Large intestine (tissue), 12 donors: ENCODE measurements at places on chromosomes 5 and 9. TPM values are rescaled to one million over a fixed set of nuclear protein-coding genes. Genes with fewer than 3 reads are reported as not detected.

DNA sequence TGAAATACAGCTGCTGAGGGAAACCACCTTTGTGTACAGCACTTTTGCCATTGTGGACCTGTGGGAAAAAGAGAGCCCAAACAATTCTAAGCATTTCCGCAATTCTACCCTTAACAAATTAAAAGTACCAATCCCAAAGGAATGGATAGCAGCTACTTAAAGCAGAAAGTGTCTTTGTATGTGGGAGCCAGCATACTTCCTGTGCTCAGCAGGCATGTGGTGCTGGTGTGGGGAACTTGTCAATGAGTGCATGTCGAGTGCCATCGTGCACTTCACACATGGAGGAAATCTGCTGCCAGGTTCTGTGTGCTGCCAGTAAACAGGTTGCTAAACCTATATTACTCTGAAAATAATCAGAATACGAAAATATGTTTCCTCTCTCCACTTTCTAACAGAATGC is 399.0 kb downstream of the LRRC70 start:
- H3K4me1 ChIP-seq: no peaks in the 10 kb centered on the region
- no peaks in the 10 kb centered on the region for H3K27me3 ChIP-seq
- no peak for DNase-seq
- H3K27ac ChIP-seq: no peak overlapping the region

- no peaks in the 10 kb centered on the region for H3K27me3 ChIP-seq
- H3K36me3 ChIP-seq: no peaks in the 10 kb centered on the region
- no peak overlapping the region for H3K4me3 ChIP-seq
Measured at GRCh38 chr5:31981361-31981945, 192.7 kb downstream of the GOLPH3 start.

- H3K27me3 ChIP-seq: peaks cover 70% of the 10 kb centered on the region
- no peak for DNase-seq
- H3K4me3 ChIP-seq: no peak overlapping the region
- H3K4me1 ChIP-seq: no peaks in the 10 kb centered on the region
- H3K36me3 ChIP-seq: no peaks in the 10 kb centered on the region
- no peak overlapping the region for H3K27ac ChIP-seq
Measured at GRCh38 chr9:124477648-124478285, 27.5 kb downstream of the ADGRD2 start.

- no peaks in the 10 kb centered on the region for H3K4me1 ChIP-seq
- H3K27me3 ChIP-seq: no peaks in the 10 kb centered on the region
- no peak overlapping the region for H3K4me3 ChIP-seq
- DNase-seq: no peak
- no peak overlapping the region for H3K27ac ChIP-seq
Measured at GRCh38 chr9:21153336-21154017, 11.8 kb upstream of the IFNW1 start.

DNA sequence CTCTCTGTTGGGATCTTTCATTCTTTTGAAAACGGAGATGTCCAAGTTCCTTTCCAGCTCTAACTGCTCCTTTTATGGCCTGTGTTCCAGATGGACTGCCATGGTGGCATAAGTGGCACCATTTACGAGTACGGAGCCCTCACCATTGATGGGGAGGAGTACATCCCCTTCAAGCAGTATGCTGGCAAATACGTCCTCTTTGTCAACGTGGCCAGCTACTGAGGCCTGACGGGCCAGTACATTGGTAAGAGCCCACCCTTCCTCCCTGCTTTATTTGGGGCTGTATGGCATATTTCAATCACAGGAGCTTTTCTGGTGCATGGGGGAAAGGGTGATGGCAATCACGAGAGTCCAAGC is 4.8 kb downstream of the GPX3 start:
- peaks cover 45% of the 10 kb centered on the region for H3K36me3 ChIP-seq
- no peak overlapping the region for H3K4me3 ChIP-seq
- no peak for DNase-seq
- no peaks in the 10 kb centered on the region for H3K27me3 ChIP-seq
- no peak overlapping the region for H3K27ac ChIP-seq

GRCh38 chr5:122844136-122844909 is 1.1 kb upstream of the SNX24 start:
- DNase-seq: peak; percentile 73
- peak overlapping the region; percentile 87 for H3K4me3 ChIP-seq
- no peaks in the 10 kb centered on the region for H3K27me3 ChIP-seq
- peak overlapping the region; percentile 93 for H3K27ac ChIP-seq

- H3K27me3 ChIP-seq: no peaks in the 10 kb centered on the region
- H3K36me3 ChIP-seq: no peaks in the 10 kb centered on the region
- DNase-seq: no peak
- no peaks in the 10 kb centered on the region for H3K4me1 ChIP-seq
Measured at GRCh38 chr5:162323466-162323865, 255.9 kb downstream of the GABRG2 start.

DNA sequence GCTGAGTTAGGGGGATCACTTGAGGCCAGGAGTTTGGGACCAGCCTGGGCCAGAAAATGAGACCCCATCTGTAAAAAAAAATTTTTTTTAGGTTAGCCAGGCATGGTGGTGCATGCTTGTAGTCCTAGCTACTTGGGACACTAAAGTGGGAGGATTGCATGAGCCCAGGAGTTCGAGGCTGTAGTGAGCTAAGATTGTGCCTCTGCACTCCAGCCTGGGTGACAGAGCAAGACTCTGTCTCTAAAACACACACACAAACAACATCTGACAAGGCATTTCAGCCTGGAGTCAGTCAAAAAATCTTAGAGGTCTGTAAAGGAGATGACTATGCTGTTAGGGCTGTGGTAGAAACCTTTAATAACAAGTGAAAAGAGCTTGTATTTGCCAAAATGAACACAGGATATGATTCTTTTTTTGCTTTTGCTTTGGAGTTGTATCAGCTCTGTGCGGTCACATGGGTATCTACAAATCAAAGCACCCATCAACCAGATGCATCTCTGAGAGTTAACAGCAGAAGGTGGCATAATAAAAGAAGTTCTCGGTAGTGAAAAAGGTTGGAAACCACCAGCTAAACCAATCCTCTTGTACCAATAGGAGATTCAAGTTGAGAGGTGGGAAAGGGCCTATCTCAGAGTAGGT is 3.6 kb upstream of the PSMD5 start:
- no peak overlapping the region for H3K27ac ChIP-seq
- H3K27me3 ChIP-seq: no peaks in the 10 kb centered on the region
- DNase-seq: no peak
- H3K4me1 ChIP-seq: peaks cover 8% of the 10 kb centered on the region
- H3K36me3 ChIP-seq: peaks cover 45% of the 10 kb centered on the region

GRCh38 chr9:86039991-86040860 is 59.1 kb downstream of the GOLM1 start:
- peaks cover 9% of the 10 kb centered on the region for H3K4me1 ChIP-seq
- peaks cover 36% of the 10 kb centered on the region for H3K36me3 ChIP-seq
- DNase-seq: no peak
- no peaks in the 10 kb centered on the region for H3K27me3 ChIP-seq
- no peak overlapping the region for H3K27ac ChIP-seq
- H3K4me3 ChIP-seq: no peak overlapping the region

- no peaks in the 10 kb centered on the region for H3K27me3 ChIP-seq
- no peak overlapping the region for H3K4me3 ChIP-seq
- no peaks in the 10 kb centered on the region for H3K36me3 ChIP-seq
- H3K4me1 ChIP-seq: no peaks in the 10 kb centered on the region
Measured at GRCh38 chr5:128693764-128694163, 155.7 kb upstream of the FBN2 start.

DNA sequence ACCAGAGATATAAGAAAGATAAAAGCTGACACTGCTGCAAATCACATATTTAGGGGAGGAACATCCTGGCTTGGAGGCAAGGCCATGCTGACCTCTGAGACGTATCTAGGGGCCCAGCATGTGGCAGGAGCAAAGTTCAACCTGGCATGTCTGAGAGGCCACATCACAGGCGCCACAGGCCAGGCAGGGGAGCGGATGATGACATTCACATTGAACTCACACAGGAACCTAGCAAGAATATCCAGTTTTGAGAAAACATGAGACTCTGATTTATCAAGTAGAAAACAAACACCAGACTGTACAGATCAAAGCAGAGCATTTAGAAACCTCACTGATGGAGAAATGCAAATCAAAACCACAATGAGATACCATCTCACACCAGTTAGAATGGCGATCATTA is 64.2 kb upstream of the STK32A start:
- H3K27ac ChIP-seq: peak overlapping the region; percentile 49
- peak; percentile 79 for DNase-seq
- no peaks in the 10 kb centered on the region for H3K27me3 ChIP-seq
- H3K4me1 ChIP-seq: peaks cover 33% of the 10 kb centered on the region
- no peak overlapping the region for H3K4me3 ChIP-seq
- no peaks in the 10 kb centered on the region for H3K36me3 ChIP-seq

GRCh38 chr9:33263131-33264002 is 1.1 kb downstream of the BAG1 start:
- peak overlapping the region; percentile 75 for H3K4me3 ChIP-seq
- H3K36me3 ChIP-seq: peaks cover 37% of the 10 kb centered on the region
- no peaks in the 10 kb centered on the region for H3K27me3 ChIP-seq

- no peak overlapping the region for H3K4me3 ChIP-seq
- H3K27me3 ChIP-seq: no peaks in the 10 kb centered on the region
- no peak for DNase-seq
- peaks cover 13% of the 10 kb centered on the region for H3K36me3 ChIP-seq
Measured at GRCh38 chr9:131418143-131419025, 24.5 kb downstream of the PRRC2B start.

GRCh38 chr5:73280821-73281746 is 108.1 kb downstream of the TMEM174 start:
- DNase-seq: peak; percentile 9
- H3K27me3 ChIP-seq: no peaks in the 10 kb centered on the region
- no peak overlapping the region for H3K27ac ChIP-seq
- no peak overlapping the region for H3K4me3 ChIP-seq
- no peaks in the 10 kb centered on the region for H3K4me1 ChIP-seq

DNA sequence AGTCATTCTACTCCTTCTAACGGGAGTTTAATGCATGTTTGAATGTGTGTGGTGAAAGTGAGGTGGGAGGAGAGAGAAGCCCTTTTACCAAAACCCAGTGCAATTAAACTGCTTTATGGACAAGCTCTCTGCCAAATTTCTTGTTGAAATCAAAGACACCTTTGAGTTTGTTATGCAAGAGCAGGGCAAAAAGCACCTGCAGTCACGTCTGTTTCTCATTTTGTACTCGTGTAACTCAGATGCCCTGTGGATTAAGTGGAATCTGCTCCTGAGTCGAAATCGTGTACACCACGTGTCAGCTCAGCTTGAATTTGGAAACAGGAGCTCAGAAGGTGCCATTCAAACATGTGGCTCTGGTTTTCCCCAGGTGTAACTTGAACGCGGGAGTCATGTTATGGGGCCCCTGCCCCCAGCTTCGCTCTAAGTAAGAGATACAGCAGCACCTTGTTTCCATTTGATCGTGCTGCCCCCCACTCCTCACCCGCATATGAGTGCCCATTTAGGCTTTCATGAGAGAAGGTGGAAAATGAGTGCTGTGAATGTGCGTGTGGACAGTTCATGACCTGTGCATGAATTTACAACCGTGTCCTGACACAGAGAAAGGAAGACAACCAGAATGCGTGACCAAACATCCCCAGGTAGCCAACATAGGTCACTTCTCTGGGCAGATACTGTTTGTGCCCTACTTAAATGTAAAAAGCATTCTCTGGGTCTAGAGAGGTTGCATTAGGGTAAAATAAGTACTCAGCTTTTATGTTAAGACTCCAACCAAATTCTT is 347.0 kb upstream of the SLC30A5 start:
- H3K4me3 ChIP-seq: no peak overlapping the region
- H3K27me3 ChIP-seq: no peaks in the 10 kb centered on the region
- H3K36me3 ChIP-seq: no peaks in the 10 kb centered on the region

- no peak overlapping the region for H3K4me3 ChIP-seq
- H3K4me1 ChIP-seq: peaks cover 9% of the 10 kb centered on the region
- no peak for DNase-seq
- H3K27me3 ChIP-seq: no peaks in the 10 kb centered on the region
Measured at GRCh38 chr5:150443242-150444075, 6.1 kb downstream of the RPS14 start.

GRCh38 chr5:113125371-113125770 is 148.8 kb downstream of the DCP2 start:
- no peaks in the 10 kb centered on the region for H3K36me3 ChIP-seq
- no peaks in the 10 kb centered on the region for H3K4me1 ChIP-seq
- H3K27me3 ChIP-seq: no peaks in the 10 kb centered on the region
- no peak overlapping the region for H3K4me3 ChIP-seq

- no peaks in the 10 kb centered on the region for H3K4me1 ChIP-seq
- H3K4me3 ChIP-seq: no peak overlapping the region
- peaks cover 6% of the 10 kb centered on the region for H3K36me3 ChIP-seq
- H3K27me3 ChIP-seq: no peaks in the 10 kb centered on the region
- H3K27ac ChIP-seq: no peak overlapping the region
Measured at GRCh38 chr5:62596096-62596495, 17.5 kb downstream of the LRRC70 start.

DNA sequence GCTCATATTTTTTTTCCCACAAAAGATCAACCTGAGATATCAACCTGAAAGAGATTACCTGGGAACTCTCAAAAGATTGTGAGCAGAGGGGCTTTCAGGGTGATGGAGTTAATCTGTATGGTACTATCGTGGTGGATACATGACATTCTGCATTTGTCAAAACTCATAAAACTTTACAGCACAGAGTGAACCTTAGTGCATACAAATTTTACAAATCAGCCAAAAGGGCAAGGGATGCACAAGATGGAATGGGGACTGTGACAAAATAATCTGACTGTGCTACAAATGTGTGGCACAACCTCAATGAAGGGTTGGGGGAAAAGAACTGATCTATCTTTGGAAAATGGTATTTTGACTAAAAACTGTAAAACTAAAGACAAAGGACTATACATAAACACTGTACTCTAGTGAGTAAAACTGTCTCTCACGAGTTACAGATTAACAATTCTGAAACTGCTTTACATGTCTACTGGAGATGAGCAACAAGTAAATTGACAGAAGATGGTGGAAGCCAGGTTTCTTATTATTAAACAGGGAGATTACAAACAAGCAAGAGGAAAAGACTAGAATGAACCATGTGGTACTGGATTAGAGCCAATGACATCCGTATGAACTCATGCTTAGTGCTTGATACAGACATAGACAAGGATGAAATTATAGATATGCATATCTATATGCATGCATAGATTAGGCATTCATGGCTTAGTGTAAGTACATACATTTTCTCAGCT is 24.8 kb upstream of the RLN1 start:
- no peak overlapping the region for H3K27ac ChIP-seq
- no peaks in the 10 kb centered on the region for H3K27me3 ChIP-seq
- no peak overlapping the region for H3K4me3 ChIP-seq
- DNase-seq: no peak
- no peaks in the 10 kb centered on the region for H3K36me3 ChIP-seq
- no peaks in the 10 kb centered on the region for H3K4me1 ChIP-seq

- no peaks in the 10 kb centered on the region for H3K27me3 ChIP-seq
- H3K4me1 ChIP-seq: no peaks in the 10 kb centered on the region
- H3K36me3 ChIP-seq: no peaks in the 10 kb centered on the region
- no peak for DNase-seq
- no peak overlapping the region for H3K4me3 ChIP-seq
Measured at GRCh38 chr5:173383711-173384110, 55.5 kb upstream of the STC2 start.

The POU5F2 gene
- polyA plus RNA-seq: 0.03 TPM

The STPG3 gene
- polyA plus RNA-seq: 3.4 TPM

The ROR2 gene
- polyA plus RNA-seq: 17.5 TPM

The ENHO gene
- polyA plus RNA-seq: 10.6 TPM

The HMGCR gene
- 60.2 TPM for polyA plus RNA-seq

The ANKRD31 gene
- 0.21 TPM for polyA plus RNA-seq

The WWC1 gene
- 28.6 TPM for polyA plus RNA-seq
